ENCODE measurements at places on chromosomes 5 and 9. TPM values are rescaled to one million over a fixed set of nuclear protein-coding genes. Genes with fewer than 3 reads are reported as not detected.

C5 gene
- 5.6 TPM for total RNA-seq

CCNI2 gene
- not detected for total RNA-seq

IQGAP2 gene
- total RNA-seq = 3.6 TPM

AGPAT2 gene
- 36.3 TPM for total RNA-seq

CTXN3 gene
- not detected for total RNA-seq

FRMD3 gene
- total RNA-seq = 2.2 TPM

SNCB gene
- total RNA-seq = not detected

HACD4 gene
- 3.7 TPM for total RNA-seq

MYMK gene
- total RNA-seq = not detected

CARD9 gene
- total RNA-seq = 4.3 TPM

PCDHGA1 gene
- 0.85 TPM for total RNA-seq

ZNF618 gene
- 5.0 TPM for total RNA-seq

FOXD4 gene
- 0.70 TPM for total RNA-seq

OLFM1 gene
- total RNA-seq = 10.1 TPM

CDH9 gene
- not detected for total RNA-seq

IL17B gene
- total RNA-seq = not detected

NR6A1 gene
- total RNA-seq = 0.23 TPM

PCDHA9 gene
- total RNA-seq = not detected

DBH gene
- total RNA-seq = not detected

TMEM267 gene
- 3.7 TPM for total RNA-seq

ACOT12 gene
- total RNA-seq = not detected

HTR4 gene
- not detected for total RNA-seq
